ENCODE measurements at places on chromosomes 4 and X.

DNA sequence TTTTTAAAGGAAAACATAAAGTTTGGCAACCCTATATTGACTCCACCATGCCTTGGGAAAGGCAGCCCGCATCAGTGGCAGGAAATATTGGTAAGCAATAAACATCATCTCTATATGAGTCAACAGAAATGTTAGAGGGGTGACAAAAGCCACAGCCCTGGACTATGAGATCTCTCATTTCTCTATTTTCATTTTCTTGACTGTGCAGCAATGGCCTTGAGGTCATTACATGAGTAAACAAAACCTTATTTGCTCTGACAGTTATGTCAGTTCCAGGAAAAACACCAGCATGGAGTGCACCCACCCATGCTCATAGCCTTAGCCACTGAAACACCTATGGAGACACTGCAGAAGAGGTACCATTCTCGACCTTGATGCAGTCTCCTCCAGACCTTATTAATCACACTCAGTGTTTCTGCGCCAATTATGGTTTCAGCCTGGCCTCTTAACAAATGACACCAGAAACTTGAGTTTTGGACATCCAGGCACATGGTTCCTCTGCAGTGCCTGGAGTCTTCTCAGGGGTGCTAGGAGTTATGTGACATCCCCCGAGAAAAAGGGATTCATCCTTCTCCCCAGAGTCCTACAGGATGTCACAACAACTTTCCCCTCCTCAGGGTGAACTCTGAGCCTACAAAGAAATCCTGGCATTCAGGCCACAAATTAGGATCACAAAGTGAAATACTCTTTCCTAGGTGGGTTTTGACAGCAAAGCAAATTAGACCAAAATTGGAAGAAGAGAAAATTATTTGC, 16.0 kb upstream of the HPGD start:
- peak; percentile 29 for DNase-seq

DNA sequence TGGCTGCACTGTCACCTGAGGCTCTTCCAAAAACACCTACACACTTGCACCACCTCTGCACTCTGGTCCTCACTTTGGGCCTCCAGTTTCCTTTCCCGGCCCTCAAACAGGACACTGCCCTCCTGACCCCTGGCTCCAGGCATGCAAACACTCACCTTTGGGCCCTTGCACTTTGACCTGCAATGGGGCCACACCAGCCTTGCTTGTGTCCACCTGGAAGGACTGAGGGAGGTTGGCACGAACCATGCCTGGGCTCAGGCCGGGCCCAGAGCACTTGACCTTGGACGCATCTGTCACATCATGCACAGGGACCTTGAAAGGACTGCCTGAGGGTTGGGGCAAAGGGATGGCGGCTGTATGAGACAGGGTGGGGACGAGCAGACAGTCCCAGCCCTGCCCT, 15.6 kb downstream of the FLNA start:
- DNase-seq: no peak

DNA sequence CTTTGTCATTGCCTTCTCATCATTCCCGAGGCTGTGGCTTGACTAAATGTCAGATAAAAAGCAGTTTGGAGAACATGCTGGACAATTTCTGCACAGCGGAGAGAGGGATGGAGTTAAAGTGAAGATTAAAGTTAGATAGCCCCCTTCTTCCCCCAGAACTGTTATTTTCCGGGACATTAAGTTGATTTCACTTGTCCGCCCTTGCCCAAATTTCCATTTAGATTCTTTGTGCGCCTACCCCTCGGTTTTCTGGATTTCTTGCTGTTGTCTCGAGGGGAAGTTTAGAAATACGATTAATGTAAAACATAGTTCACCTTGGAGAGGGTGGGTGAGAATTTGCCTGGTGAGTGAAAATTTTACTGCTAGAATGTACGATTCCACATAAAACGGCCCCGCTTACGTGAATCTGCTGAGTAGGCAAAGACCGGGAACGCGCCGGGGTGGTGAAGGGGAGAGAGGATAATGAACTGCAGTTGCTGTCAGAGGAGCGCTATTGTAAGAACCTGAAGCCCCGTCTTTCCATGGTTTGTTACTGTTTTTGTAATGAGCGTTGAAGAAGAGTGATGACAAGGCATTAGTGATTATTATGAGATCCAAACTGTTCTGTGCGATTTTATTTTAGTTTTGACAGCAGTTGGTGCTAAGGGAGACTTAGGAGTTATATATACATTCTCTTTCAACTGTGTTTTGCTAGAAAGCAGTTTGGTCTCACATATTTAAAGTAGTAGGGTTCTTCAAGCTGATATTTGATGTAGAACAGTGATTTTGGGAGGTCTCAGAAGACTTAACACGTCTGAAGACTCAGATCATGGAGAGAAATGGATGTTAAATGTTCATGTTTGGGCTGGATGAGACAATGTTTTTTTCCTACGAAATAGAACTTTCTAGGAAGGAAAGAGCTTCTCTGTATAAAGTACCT, 73.0 kb downstream of the AFF1 start:
- DNase-seq: no peak

GRCh38 chr4:89308161-89308500, 531 bp upstream of the GPRIN3 start:
- no peak for DNase-seq

GRCh38 chr4:76003620-76004019, 3.7 kb downstream of the CXCL9 start:
- no peak for DNase-seq
